ENCODE measurements at places on chromosomes 16 and 17. TPM values are rescaled to one million over a fixed set of nuclear protein-coding genes. Genes with fewer than 3 reads are reported as not detected.

DNA sequence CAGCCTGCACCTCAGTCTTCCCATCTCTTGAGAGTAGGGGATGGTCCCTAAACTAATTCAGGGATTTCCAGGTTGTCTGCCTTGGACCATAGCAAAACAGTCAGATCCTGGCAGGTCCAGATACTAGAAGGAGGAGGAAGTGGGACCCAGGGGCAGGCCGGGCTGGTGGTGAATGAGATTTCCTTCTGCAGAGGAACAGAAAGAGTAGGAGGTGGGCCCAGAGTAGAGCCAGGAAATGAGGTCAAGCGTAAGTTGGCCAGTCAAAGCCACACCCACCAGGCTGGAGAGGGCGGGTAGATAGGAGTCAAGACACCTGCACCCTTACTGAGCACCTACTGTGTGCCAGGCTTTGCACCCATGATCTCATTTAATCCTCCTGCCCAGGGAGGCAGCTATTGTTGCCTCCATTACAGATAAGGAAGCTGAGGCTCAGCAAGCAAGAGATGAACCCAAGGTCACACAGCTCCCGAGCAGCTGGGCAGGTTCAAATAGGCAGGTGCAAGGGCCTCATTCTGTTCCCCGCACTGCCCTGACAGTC is 2.6 kb downstream of the CDH5 start:
- no peak for DNase-seq

DNA sequence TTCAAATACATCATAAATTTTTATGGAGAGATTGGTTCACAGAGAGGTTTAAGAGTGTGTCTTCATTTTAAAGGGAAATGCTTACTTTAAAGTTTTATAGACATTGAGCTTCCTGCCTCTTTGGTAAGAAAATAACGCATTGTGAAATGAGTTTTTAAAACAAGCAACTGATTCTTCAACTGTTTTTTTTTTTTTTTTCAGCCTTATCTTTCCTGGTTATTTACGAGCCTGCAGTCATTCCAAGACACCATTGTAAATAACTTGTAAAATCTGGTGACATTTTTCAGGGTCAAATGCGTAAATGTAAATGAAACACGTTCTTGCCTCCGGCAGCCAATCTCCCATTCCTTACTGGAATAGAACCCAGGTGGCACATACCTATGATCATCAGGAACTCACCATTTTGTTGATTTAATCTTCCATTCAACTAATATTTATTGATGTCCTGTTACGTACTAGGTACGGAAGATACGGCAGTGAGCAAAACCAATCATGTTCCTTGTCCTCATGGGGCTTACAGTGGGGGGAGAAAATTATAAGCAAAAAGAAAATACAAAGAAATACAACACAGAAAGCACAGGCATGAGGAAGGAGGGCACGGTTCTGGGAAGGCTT is 33.2 kb upstream of the CDYL2 start:
- no peak for DNase-seq

DNA sequence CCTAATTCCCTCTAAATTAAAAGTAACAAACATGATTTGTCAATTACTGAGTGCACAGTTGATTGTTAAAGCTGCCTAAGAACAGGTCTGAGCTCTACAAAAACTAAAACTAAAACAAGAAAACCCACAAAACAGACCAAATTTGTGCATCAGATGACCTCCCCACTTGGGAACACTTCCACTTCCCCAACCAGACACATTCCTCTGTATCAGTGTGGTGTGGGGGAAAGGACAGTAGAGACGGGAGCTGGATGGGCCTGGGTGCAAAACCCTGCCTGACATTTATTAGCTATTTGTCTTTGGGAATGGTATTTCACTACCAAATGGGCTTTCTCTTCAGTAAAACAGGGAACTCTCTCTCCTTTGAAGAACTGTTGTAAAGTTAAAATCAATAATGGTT is 29.8 kb downstream of the STAT3 start:
- no peak for DNase-seq

DNA sequence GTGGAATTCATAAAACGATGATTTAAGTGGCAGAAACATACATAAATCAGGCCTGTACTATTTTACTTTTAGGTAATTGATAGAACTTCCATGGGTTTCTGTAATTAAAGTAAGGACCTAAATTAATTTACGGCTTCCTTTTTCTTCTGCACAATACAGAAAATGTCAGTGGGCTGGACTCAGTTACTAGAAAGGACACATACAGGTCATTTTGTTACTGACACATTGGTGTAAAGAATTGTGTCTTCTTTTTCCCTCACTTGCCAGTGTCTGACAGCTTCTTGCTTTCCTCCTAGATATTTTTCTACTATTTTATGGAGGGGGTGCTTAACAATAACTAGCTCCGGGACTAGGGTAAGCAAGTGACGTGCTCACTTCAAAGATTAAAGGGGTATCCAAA is 304.8 kb downstream of the RBFOX1 start:
- no peak for DNase-seq

Gene PIRT
- not detected for total RNA-seq

All from ureter (tissue), 1 donor.